ENCODE measurements at places on chromosomes 11 and 22. TPM values are rescaled to one million over a fixed set of nuclear protein-coding genes. Genes with fewer than 3 reads are reported as not detected.

The OR2AG2 gene
- total RNA-seq = not detected

The FGF3 gene
- not detected for total RNA-seq

The HBB gene
- not detected for total RNA-seq

The MTMR3 gene
- 22.7 TPM for total RNA-seq

The ACR gene
- total RNA-seq = not detected

The IL18 gene
- total RNA-seq = not detected

The RFPL1 gene
- total RNA-seq = not detected

The OR51L1 gene
- not detected for total RNA-seq

The MS4A7 gene
- not detected for total RNA-seq

The BDNF gene
- not detected for total RNA-seq

The MPEG1 gene
- total RNA-seq = not detected

The CAVIN3 gene
- total RNA-seq = 27.3 TPM

The HEPHL1 gene
- total RNA-seq = not detected

The ARHGAP8 gene
- total RNA-seq = 0.73 TPM

The GAL3ST3 gene
- total RNA-seq = not detected

The APOL6 gene
- 26.7 TPM for total RNA-seq

The THY1 gene
- 5.4 TPM for total RNA-seq

The UBQLN3 gene
- total RNA-seq = not detected

The HTR3A gene
- total RNA-seq = not detected

The GGTLC3 gene
- not detected for total RNA-seq

The PKNOX2 gene
- total RNA-seq = not detected

The DEUP1 gene
- total RNA-seq = not detected

The RHOD gene
- 0.57 TPM for total RNA-seq

The MMP13 gene
- total RNA-seq = not detected

The ME3 gene
- 2.3 TPM for total RNA-seq

The SLC25A18 gene
- total RNA-seq = not detected

The PAX6 gene
- total RNA-seq = not detected

The TMEM121B gene
- not detected for total RNA-seq

The OR52I1 gene
- total RNA-seq = not detected

The C11orf97 gene
- not detected for total RNA-seq

The OR8D1 gene
- not detected for total RNA-seq

Measured in activated CD4-positive, alpha-beta memory T cell treated with anti-CD3 and anti-CD28 coated beads for 36 hours (primary cell).